ENCODE measurements at places on chromosomes 4 and X.
A peak's percentile ranks its signal among the peaks of the same experiment; 100 is the strongest.

GRCh38 chr4:103928370-103928769 lies 208.6 kb upstream of the TACR3 start:
- no peak for DNase-seq

DNA sequence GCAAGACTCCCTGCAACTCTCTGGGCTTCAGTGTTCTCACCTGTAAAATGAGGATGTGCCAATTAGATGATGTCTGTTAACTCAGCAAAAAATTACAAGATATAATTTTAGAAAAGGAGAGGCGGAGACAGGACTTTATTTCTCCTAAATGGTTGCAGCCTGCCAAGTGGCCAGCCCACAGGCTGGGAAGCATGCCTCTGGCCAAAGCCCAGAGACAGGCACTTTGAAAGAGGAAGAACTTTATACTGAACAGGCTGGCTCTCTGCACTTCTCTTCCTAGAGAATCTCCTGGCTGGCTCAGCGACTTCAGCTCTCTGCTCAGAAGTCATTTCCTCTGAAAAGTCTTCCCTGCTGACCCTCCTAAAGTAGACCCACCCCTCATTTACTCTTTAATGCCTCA lies 3.7 kb downstream of the PRDM5 start:
- no peak for DNase-seq

DNA sequence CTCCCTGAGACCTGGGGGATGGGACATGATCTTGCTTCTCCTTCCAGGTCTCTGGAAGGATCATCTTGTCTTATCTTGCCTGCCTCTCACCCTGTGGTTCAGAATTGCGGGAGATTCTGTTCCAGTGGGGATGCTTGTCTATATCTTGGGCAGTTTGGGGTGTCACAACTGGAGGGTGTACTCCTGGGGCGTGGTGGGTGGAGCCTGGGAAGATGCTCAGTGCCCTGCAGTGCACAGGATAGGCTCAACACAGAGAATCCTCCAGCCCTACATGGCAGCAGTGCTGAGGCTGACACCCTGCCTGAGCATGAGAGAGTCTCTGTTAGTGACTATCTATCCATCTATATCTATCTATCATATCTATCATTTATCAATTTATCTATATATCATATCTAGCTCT lies 7.7 kb downstream of the P2RY8 start:
- no peak for DNase-seq

DNA sequence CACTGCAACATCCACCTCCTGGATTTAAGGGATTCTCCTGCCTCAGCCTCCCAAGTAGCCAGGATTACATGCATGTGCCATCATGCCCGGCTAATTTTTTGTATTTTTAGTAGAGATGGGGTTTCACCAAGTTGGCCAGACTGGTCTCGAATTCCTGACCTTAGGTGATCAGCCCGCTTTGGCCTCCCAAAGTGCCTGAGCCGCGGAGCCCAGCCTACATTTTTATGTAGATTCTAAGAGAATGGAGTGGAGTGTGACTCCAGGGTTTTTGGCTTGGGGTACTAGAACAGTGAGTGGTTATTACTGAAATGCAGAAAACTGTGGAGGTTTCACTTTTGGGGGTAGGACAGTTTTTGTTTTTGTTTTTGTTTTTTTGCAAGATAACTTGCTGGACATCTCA lies 806.0 kb downstream of the ADGRL3 start:
- DNase-seq, result no peak

DNA sequence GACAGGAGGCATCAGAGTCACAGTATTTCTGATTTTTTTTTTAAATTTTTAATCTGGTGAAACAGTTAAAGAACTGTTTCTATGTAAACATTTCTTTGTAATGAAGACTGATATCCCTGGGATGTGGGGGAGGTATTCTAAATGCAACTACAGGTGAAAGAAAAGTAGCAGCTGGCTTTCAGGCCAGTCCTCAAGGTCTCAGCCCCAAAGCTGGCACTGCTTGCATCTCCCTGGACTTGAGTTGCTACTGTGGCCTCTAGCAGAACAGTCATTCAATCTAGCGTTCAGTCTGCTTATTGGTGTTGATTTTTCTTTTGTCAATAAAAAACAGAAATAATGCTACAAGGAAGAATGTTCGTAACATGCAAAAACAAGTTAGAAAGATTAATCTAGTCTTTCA lies 4.9 kb downstream of the MBNL3 start:
- no peak for DNase-seq

- DNase-seq, result no peak
Measured at GRCh38 chrX:66675541-66675940, 36.7 kb upstream of the EDA2R start.

- DNase-seq, result no peak
Measured at GRCh38 chrX:153517946-153518834, 748 bp downstream of the ATP2B3 start.

DNA sequence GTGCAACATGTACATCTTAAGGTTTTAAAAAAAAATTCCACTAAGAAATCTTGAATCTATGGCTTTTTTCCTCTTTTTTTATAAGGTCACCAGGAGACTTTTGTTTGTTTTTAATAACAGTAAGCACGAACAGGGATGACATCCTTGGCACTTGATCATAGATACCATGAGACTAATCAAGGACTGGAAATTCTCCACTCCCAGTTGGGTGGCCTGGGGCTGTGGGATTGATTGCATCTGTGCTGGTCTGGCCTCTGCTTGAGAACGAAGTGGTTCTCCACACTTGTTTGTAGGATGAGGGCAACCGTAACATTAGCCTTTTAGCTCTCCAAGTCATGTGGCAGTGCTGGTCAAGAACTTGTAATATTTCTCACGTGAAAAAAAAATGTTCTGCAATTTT lies 35.4 kb downstream of the SNX25 start:
- no peak for DNase-seq

DNA sequence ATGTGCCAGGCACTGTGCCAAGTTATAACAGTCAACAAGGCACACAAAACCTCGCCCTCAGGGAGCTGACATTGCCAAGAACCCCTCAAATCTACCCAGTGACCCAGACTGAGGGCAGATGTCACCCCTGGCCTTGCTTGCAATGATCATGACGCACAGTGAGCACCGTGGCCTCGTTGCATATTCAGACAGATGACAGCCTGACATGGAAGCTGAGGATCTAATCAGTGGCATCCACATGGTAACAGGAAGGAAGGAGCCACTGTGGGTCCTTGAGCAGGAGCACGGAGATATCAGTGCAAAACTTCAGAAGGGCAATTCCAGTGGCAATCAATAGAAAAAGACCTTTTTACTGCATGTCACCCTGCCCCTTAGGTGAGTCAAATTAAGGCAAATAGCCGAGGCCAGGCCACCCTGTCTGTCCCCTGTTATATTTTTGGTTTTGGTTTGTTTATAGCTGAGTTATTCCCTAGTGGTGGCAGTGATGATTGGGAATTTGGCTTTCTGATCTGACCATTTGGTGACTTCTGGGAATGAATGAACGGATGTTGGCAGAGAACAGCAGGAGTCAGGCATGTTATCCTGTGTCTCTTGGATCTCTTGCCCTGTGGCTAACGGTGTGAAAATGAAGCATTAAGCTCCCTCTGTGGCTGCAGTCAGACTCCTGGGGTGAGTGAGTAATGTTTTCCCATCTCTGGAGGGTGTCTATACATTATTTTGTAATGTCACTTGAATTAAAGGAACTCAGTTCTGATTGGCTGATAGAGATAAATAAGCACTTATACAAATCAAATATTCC lies 20.4 kb downstream of the WDR13 start:
- DNase-seq, result no peak

GRCh38 chr4:94359221-94359620 lies 16.6 kb upstream of the HPGDS start:
- DNase-seq, result no peak

DNA sequence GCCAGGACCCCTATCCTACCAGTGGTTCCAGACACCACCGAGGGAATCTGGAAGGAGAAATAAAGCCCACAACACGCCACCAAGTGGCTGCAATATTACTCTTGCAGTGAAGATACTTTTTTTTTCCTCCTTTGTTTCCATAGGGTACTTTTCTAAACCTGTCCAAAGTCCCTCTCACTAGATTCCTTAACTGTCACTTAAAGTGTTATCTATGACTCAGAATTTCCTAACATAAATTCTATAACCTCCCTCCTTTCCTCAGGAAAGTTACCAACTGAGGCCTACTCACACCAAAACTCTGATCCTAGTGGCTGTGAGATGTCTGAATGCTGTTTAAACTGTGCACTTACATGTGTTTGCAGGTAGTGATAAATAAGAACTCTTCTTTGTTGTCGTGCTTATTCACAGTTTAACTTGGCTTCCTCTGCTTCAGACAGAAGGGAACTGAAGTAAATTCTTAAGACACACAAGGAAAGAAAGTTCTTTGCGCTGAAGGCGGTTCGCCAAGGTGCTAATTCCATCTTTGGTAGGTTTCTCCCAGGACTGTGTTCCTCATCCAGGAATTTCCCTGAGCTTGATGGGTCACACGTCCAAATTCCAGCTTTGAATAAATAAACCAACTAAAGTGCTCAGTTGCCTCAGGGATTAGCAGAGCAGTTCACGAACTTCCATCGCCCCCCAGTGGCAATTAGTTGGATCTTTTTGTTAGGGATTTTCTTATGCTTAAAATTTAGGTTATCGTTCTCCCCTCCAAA lies 10.7 kb upstream of the HCCS start:
- DNase-seq, result no peak

DNA sequence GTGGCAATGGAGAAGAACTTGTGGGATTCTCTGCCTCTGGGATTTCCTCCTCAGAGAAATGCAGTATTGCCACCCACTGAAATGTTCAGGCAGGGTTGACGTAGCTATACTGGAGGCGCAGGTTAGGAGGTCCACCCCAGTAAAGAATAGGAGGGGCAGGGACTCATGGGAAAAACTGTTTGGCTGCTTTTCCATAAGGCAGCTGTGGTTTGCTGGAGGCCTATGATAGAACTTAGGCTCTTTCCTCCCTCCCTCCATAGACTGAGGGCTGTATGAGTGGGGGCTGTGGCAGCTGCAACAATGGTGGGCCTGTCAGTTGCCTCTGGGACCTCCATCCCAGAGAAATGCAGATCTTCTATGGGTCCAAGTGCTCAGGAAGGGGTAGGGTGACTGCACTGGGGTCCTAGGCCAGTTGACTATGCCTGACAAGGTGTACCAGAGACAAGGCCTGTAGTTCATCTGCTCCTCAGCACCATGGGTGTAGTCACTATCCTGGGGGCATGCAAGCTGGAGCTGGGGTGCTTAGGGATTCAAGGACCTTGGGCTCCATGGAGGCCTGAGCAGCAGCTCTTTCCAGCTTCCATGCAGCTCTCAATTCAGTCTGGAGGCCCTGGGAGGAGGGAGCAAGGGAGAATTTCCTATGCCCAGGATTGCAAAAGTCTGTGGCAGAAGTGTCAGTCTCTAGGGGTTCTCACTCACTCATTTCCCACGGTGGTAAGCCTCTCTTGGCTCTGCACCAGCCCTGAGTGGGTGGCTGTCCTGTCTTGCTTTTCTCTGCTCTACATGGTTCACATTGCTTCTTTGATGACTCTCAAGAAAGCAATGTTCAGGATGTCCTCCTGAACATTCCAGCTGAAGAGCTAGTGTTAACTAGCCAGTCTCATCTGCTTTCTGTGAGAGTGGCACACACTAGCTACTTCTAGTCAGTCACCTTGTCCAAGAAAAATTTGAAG lies 353.0 kb downstream of the IDS start:
- DNase-seq, result no peak

GRCh38 chr4:25875281-25875745 lies 12.5 kb upstream of the SEL1L3 start:
- DNase-seq, result peak; percentile 51

DNA sequence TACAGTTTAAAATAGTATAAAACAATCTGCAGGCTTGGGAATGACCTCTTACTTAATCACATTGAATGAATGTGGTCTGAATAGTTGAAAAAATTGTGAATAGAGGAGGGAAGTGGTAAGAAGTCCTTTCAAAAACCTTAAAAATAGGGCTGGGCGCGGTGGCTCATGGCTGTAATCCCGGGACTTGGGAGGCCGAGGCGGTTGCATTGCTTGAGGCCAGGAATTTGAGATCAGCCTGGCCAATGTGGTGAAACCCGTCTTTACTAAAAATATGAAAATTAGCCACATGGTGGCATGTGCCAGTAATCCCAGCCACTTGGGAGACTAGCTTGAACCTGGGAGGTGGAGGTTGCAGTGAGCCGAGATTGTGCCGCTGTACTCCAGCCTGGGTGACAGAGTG lies 36.5 kb downstream of the HERC3 start:
- no peak for DNase-seq

DNA sequence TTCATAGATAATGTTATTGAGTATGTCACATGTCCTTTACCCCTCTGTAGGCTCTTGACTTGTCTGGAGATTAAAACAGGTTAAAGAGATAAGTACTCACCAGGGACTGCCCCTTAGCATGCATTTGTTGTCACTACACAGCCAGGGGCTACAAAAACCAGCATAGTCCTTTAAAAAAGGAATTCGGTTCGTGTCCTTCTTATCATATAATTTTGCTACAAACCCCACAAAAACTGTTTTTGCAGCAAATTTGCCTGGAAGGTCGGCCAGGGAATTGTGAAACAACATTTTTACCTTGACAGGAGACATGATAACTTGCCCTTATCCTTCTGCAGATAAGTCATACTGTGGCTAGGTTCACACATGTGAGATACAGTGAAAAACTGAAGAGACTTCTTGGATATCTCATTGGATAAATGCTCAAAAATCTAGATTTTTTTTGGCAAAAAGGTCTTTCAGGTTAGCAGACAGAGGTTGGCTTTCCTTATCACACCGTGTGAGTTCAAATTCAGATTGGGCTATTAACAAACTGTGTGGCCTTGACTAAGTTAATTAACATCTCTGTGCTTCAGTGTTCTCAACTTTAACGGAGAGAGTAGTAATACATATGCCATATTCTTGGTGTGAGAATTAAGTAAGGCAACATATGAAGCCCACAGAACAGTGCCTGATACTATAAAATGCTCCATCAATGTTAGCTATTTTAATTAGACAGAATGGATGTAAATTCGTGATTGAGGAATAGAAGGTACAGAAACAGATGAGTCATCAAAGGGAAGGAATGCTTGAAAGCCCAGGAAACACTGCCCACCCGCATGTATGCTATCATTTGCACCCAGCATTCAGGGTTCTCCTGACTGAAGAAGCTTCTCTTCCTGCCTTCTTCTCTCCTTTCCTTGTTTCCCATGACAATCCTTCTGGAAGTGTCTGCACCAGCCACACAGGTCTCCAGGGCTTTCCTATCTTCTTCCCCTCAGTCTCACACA lies 30.0 kb downstream of the FAM9C start:
- no peak for DNase-seq

GRCh38 chr4:74100531-74100930 lies 1.5 kb upstream of the CXCL2 start:
- DNase-seq, result no peak

DNA sequence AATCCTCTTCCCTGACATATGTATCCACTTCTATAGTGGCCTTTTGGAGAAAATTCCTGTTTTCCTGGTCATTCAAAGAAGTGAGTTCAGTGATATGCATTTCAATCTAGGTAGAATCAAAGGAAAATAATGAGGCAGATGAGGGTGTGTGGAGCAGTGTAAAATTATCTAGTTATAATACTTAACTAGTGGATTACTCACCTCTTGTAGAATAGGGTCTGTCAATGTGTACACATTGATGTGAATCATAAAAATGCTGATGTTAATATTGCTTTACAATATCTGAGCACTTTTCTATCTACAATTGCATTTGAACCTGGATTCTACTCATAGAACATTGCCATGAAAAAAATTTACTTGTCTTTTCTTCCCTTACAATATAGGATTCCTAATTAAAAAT lies 293.5 kb downstream of the GBA3 start:
- DNase-seq, result no peak

Data from CD4-positive, alpha-beta T cell treated with Interleukin-1 beta for 1 hour (primary cell).